Anterior cingulate cortex (tissue), 58 donors: ENCODE measurements at places on chromosomes 4 and X.

DNA sequence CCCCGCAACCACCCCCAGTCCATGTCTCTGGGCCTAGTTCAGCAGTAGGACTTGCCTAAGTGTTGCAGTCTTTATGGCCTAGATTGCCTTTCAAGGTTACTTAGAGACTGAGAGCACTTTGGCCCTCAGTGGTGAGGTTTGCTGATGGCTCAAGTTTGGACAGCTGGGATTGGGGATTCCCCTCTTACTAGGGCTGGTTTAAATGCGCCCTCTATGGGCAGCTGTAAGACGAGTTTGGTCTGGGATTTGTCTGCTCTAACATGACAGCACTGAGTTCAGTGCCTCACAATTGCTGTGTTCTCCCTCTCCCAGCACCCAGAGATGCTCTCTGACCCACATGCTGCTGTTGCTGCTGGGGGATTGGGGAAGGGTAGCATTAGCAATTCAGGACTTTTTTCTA is 23.1 kb downstream of the DACH2 start:
- no peak for DNase-seq

GRCh38 chr4:172786039-172786792 is 382.4 kb upstream of the GALNT7 start:
- no peak for DNase-seq

DNA sequence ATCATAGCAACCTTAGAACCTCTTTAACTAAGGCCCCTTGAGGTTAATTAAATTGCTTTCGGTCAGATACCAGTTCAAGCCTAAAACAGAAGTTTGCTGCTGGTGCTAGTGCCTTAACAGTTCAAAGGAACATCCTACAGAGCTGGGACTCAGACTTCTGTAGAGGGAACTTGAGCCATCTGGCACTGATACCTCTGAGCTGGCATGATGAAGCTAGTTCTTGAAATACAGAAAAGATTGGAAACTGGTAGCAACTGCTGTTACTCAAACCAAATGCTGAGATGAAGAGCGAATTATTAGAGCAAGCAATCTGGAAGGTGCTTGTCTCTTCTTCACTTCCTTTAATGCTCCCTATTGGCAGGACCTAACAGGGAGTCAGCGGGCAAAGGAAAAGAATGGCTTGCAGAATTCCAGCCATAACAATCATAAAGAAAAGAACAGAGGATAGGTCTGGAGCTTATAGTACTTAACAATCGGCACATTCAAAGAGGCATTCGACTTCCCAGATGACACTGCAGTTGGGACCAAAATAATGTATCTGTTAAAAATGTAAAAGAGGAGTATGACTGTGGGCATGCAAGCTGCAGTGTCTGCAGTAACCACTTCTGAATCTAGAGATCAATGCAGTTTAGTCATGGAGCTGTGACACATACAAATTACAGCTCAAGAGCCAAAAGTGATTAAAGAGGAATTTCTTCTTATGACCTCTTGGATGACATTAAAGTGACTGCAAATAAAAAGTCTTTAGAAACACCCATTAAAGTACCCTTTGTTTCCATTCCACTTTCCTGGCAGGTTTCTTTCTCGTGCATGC is 298.9 kb downstream of the PDGFC start:
- no peak for DNase-seq

DNA sequence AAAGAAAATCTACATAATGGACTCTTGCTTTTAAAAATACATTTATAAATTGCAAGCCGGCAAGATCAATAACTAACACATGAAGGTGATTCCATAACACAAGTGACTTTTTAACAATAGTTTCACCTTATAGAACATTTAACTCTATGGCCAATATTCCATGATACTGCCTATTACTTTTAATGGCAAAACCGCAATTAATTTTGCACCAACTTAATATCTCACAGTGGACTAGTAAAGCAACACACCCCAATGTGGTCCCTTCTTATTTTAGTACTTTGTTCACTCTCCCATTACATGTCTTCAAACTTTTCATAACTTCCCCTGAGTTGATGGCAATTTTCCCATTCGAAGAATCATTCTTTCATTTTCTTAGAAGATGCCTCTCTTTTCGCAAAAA is 351.6 kb upstream of the F9 start:
- no peak for DNase-seq

DNA sequence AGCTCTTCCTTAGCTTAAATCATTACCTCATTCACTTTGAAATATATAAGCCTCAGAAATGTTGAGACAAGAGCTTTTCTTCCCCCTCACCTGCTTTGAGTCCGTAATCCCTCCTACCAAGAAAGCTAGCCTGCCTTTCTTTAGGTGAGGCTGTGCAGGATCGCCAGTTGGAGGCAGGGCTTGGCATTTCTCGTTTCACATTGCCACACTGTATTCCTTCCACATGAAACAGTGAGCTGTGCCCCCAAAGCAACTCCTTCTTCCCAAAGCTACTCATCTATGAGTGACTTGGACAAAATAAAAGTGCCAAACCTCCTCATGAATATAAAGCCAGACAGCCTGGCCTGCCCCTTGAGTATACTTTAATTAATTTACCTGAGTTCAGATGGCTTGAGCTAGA is 86.8 kb downstream of the LIMCH1 start:
- DNase-seq: no peak

- no peak for DNase-seq
Measured at GRCh38 chr4:107815158-107815557, 9.6 kb upstream of the SGMS2 start.

GRCh38 chr4:38082424-38083385 is 122.5 kb downstream of the PTTG2 start:
- DNase-seq: no peak

GRCh38 chr4:143679434-143679833 is 21.0 kb downstream of the FREM3 start:
- no peak for DNase-seq
